Non-pigmented ciliary epithelial cell (primary cell): ENCODE measurements at places on chromosomes 12 and 14.

DNA sequence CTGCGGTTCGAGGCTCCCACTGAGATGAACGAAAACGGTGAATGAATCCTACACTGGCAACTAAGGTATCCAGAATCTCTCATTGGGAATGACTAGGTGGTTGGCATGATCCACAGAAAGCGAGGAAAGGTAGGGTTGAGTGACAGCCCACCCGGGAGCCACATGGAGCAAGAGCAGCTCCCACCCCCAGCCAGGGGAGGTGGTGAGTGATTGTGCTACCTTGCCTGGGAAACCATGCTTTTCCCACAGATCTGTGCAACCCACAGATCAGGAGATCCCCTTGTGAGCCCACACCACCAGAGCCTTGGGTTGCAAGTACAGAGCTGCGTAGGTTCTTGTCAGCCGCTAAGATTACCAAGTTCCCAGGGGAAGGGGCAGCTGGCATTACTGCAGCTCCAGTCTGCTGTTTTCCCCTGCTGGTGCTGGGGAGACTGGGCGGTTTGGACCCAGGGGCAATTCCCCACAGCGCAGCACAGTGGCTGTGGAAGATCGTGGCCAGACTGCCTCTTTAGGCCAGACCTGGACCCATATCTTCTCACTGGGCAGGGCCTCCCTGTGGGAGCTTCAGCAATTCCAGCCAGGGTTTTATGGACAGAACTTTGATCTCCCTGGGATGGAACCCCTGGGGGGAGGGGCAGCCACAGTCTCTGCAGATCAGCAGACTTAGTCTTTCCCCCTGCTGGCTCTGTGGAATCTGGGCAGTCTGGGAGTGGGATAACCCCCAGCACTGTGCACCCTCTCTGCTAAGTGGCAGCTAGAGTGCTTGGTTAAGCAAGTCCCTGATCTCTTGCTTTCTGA lies 44.6 kb upstream of the PPP4R3A start:
- no peak for DNase-seq

DNA sequence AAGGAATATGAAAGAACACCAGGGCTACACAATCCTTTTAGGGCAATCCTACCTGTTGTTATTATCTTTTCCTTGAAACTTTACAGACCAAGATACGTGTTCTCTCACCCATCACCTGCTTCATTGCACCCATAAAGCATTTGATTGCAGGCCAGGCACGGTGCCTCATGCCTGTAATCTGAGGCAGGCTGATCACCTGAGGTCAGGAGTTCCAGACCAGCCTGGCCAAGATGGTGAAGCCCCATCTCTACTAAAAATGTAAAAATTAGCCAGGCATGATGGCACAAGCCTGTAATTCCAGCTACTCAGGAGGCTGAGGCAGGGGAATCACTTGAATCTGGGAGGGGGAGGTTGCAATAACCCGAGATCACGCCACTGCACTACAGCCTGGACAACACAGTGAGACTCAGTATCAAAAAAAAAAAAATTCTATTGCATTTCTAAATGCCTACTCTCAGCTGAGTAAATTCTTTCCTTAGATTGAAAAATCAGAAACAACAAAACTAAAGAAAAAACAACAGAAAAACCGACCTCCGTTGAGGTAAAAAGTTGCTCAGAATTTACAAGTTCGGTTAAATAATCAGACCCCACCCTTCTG lies 183.7 kb upstream of the TMEM132C start:
- DNase-seq: no peak

GRCh38 chr12:88529531-88530488 lies 50.5 kb downstream of the KITLG start:
- no peak for DNase-seq

DNA sequence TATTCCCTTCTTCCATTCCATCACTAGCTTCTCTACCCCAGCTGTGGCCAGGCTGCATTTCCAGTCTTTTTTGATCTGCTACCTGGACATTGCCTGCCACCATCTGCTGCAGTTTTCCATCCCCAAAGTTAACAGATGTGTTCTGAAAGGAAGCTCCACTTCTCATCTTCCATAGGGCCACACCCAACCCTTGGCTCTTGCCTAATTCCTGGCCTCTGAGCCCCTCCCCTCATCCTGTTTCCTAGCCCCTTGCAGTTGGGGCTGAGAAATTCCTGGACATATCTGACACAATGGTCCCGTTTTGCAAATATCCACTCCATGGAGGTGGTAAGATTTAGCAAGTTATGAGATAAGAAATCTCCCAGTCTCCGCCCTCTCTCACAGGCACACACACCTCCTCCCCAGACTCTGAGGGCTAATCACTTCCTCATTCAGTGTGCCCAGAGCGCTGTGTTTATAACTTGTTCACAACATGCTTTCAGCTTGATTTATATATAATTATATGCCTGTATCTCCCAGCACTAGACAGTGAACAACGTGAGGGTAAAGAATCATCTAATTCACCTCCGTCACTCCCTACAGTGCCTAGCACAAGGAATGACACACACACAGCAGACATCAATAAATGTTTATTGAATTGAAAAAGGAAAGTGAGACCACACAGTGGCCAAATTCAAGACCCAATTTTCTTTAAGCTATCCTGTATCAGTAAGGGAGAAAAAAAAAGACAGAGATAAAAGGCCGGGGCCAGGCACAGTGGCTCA lies 13.4 kb downstream of the SMUG1 start:
- no peak for DNase-seq

GRCh38 chr14:21405097-21405496 lies 21.3 kb upstream of the SUPT16H start:
- DNase-seq: no peak

- no peak for DNase-seq
Observed at GRCh38 chr14:54170301-54170700, 213.7 kb upstream of the BMP4 start.

DNA sequence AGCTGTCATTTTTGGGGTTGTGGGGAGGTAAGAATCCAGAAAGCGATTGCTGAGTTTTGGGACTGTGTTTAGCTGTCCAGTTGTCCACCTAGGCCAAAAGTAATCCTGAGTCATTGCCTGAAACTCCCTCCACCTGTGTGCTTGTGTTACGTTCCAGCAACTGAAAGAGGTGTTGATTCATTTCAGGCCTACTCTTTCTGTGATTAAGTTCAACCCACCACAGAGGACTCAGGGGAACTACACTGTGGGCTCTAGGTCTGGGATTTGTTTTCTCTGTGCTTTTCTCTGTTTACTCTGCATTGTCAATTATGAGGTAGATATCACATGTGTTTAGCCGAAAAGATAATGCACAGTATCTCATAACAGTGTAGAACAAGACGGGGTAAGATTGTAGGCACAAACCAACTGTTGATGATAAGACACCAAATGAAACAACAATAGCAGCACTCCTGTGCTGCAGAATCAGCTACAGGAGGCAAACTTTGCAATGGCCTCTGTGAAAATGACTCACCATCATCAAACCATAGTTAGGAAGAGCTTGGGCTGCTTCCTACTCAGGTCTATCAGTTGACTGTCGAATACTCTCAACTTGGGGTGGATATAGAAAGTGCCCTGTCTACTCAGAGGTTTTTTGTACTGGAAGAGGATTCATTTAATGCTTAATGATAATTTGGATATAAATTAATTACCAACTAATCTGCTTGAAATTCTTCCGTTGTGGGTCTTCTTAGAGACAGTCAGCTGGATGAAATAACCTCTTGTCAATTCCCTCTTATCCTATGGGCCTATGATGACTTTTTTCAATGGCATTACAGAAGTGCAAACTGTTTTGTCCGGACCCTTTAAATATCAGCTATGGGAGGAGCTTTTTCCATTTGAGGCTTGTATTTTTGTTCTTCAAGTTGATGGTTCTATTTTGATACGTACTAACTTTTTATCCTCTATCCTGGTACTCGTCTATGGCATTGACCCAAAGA lies 385.9 kb downstream of the BMP4 start:
- no peak for DNase-seq

GRCh38 chr12:94207467-94207848 lies 59.1 kb downstream of the PLXNC1 start:
- DNase-seq: no peak

DNA sequence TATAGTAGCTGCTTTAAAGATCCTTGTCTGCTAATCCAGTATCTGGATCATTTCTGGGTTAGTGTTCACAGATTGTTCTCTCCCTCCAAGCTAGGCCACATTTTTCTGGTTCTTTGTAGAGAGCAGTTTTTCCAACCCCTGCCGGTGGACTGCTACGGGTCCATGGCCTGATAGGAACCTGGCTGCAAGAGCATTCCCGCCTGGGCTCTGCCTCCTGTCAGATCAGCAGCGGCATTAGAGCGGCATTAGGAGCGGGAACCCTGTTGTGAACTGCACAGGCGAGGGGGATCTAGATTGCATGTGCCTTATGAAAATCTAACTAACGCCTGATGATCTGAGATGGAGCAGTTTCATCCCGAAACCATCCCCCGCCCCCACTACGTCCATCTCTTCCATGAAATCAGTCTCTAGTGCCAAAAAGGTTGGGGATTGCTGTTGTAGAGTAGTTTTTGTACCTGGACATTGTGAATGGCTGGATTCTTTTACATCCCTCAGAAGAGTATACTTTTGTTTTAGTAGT lies 50.4 kb downstream of the MYRFL start:
- DNase-seq: no peak

DNA sequence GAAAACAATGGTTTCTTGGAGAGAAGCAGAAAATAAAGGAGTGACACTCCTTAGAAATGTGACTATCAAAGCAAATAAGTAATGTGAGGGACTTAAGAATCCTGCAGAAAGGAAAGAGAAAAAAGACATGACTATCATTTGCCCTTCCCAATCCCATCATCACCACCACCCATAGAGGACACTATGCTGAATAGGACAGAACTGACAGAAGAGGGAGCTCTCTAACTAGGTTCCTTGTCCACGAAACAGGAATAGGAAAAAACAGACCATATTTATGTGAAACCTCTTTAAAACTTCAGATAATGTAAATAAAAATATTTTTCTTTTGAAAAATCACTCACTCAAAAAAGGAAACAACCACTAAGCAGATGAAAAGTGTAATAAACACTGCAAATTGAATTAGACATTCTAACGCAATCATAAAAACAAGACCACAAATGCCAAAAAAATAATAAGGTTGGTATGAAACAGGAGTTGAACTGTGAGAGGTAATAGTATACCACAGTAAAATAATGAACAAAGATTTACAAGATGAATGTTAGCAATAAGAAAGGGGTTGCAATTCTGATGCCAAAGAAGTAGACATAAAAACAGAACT lies 24.1 kb downstream of the KLRD1 start:
- DNase-seq: peak; percentile 37

GRCh38 chr14:89681086-89682018 lies 264.3 kb upstream of the FOXN3 start:
- DNase-seq: no peak

- no peak for DNase-seq
Observed at GRCh38 chr12:64058541-64059265, 163.4 kb downstream of the KICS2 start.

GRCh38 chr12:112535017-112535416 lies 116.3 kb downstream of the PTPN11 start:
- no peak for DNase-seq

DNA sequence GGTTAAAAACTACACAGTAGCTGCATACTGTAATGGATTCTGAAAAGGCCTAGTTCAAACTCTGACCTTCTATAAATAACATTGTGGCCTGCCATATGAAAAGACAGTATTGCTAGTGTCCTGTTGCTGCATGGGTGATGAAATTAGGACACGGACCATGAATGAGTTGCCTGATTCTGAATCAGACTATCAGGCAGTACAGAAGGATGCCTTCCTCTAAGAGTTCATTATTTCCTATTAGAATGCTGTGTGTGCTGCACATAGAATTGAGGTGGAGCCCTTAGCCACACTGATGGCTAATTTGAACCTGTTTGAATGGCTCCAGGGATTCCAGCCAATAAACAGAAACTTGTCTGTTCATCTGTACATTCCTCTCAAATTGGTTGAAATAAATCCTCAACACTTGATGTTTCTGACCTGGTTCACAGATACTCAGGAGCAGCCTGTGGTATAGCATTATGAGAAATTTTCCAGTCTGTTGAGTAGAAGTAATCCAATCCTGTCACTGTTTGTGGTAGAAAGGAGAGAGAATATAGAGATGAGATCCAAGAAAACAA lies 483.2 kb downstream of the APAF1 start:
- no peak for DNase-seq

DNA sequence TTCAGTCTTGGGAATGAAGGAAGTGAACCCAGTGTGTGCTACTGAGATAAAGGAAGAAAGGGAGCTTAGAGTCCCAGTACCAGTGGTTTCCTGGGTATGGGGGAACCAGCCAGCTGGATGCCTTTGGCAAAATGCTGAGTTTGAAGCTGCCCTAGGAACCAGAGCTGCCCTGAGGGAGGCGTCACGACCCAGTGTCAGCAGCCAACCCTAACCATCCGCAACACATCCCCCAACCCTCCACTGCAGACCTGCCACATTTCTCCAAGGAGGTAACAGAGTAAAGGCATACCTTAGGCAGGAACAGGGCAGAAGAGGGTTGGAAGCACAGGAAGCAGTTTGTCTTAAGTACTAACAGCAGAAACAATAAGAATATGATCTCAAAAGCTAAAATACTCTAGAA lies 28.6 kb downstream of the PRDM4 start:
- DNase-seq: no peak

- DNase-seq: no peak
Observed at GRCh38 chr14:97726676-97727075, 929.5 kb downstream of the VRK1 start.

GRCh38 chr12:110849221-110849620 lies 2.4 kb downstream of the CCDC63 start:
- no peak for DNase-seq

DNA sequence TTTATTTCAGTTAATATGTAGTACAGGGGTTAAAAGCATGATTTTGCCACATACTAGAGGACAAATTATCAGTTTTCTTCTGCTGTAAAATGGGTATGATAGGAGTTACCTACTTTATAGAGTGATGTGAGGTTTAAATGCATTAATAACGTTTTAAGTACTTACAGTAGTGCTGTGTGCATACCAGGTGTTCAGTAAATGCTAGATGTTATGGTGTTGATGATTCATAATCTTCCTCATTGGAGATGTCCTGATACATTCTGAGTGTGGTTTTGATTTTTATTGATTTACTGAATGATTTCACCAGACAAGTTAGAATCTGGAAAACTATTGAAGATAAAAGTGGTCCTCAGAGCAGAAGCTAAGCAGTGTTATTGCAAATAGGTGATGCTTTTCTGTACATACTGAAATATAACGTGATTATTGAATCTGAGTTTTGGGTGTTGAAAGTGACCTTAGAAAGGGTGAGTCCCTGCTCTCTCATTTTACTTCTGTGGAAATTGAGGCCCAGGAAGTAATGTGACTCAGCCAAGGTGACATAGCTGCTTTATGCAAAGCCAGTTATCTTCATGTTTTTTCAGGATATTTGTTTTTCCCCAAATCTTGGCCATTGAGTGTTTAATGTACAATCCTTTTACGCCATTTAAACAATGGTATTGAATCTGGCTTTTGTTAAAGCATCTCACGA lies 54.7 kb downstream of the VRK1 start:
- no peak for DNase-seq

GRCh38 chr12:62168411-62168810 lies 91.8 kb upstream of the USP15 start:
- no peak for DNase-seq

DNA sequence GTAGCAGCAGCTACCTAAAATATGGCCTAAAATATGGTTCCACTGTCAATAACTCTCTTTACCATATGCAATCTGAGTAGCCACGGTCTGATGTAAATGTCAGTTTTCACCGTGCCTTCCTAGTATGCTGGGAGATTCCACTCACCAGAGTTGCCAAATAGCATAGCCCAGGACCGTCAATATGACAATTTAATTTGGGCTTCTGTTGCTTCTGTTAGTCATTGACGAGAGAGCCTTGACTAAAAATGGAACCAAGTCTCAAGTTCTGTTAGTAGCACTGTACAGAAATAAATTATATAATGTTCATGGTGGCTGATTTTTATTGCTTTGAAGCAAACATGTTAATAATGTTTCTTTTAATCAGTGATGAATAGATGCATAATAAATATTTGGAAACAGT lies 348.4 kb downstream of the BCAT1 start:
- no peak for DNase-seq
